Upper lobe of right lung (tissue), 1 donor: ENCODE measurements at places on chromosomes 3 and 15. TPM values are rescaled to one million over a fixed set of nuclear protein-coding genes. Genes with fewer than 3 reads are reported as not detected.

DNA sequence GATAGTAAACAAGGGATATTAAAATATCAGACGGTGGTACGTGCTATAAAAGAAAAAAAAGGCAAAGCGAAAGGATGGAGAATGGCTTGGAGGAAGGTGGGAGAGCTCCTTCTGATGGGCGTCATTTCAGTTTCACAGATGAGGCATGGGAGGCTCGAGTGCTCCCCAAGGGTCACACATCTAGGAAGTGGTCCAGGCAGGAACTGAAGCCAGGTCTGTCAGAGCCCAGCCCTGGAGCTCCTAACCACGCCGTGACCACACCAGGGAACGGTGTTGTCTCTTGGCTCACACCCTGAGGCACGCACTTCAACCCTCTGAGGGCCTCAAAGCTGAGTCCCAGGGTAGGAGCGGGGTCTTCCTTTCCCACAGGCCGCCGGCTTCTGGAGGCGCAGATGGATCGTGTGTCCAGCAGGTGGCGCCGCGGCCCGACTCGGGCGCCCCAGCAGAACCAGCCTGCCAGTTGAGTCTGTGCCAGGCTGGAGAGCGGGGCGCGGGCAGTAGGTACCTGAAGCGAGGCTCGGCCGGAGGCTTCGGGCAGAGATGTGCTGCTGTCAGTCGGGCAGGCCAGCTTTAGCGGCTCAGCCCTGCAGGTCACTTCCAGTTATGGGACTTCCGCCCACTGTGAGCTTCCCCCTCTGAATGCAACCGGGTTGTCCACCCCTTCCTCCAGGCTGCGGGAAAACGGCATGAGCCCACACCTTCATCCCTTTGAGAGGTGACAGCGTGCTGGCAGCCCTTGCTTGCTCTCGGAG, 68.1 kb downstream of the SLC6A1 start:
- H3K27ac ChIP-seq = no peak overlapping the region
- peak; percentile 87 for DNase-seq
- H3K4me3 ChIP-seq = peak overlapping the region; percentile 21
- no peaks in the 10 kb centered on the region for H3K36me3 ChIP-seq
- H3K27me3 ChIP-seq = peaks cover 13% of the 10 kb centered on the region

- no peak overlapping the region for H3K4me3 ChIP-seq
- no peak for DNase-seq
- no peaks in the 10 kb centered on the region for H3K27me3 ChIP-seq
- no peaks in the 10 kb centered on the region for H3K36me3 ChIP-seq
- no peak overlapping the region for H3K27ac ChIP-seq
- no peaks in the 10 kb centered on the region for H3K4me1 ChIP-seq
These were observed 17.5 kb upstream of the SLC27A2 start for GRCh38 chr15:50164458-50164857.

DNA sequence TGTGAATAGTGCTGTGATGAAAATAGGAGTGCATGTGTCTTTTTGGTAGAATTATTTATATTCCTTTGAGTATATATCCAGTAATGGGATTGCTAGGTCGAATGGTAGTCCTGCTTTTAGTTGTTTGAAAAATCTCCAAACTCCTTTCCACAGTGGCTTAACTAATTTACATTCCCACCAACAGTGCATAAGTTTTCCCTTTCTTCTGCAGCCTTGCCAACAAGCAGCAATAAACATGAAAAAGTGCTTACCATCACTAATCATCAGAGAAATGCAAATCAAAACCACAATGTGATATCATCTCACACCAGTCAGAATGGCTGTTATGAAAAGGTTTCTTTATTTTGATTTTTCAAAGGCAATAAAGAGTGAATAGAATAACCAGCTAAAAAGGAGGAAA, 1105.9 kb downstream of the NAALADL2 start:
- no peaks in the 10 kb centered on the region for H3K27me3 ChIP-seq
- no peaks in the 10 kb centered on the region for H3K4me1 ChIP-seq
- H3K36me3 ChIP-seq = no peaks in the 10 kb centered on the region
- H3K27ac ChIP-seq = no peak overlapping the region
- DNase-seq = no peak

GRCh38 chr3:162141272-162141791, 644.7 kb downstream of the OTOL1 start:
- H3K4me1 ChIP-seq = no peaks in the 10 kb centered on the region
- DNase-seq = no peak

- H3K27ac ChIP-seq = no peak overlapping the region
- H3K4me3 ChIP-seq = no peak overlapping the region
- DNase-seq = no peak
- no peaks in the 10 kb centered on the region for H3K27me3 ChIP-seq
These were observed 257.0 kb downstream of the NR1D2 start for GRCh38 chr3:24202071-24202470.

GRCh38 chr3:48598323-48599076, 3.4 kb upstream of the COL7A1 start:
- H3K27ac ChIP-seq = peak overlapping the region; percentile 47
- DNase-seq = no peak
- no peak overlapping the region for H3K4me3 ChIP-seq
- H3K36me3 ChIP-seq = peaks cover 55% of the 10 kb centered on the region
- peaks cover 3% of the 10 kb centered on the region for H3K4me1 ChIP-seq

DNA sequence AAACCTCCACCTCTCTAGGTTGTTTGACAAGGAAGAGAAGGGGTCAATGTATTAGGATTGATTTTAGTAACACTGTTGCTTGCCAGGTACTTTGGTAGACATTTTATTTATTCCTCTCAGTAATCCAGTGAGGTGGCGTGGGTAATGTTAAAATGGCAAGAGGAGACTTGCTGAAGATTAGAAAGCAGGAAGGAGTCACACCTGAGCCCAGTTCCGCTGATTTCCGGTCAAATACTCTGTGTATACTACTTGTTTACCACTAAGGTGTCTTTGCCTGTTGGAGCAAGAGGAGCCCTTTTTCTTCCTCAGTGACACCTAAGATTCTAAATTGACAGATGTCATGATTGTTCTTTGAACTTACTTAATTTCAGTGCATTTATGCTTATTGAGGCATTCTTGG, 1.7 kb downstream of the OXNAD1 start:
- peaks cover 23% of the 10 kb centered on the region for H3K36me3 ChIP-seq
- peaks cover 22% of the 10 kb centered on the region for H3K4me1 ChIP-seq
- H3K27me3 ChIP-seq = no peaks in the 10 kb centered on the region
- DNase-seq = no peak

GRCh38 chr3:155024006-155024638, 56.0 kb upstream of the MME start:
- no peak overlapping the region for H3K4me3 ChIP-seq
- H3K27me3 ChIP-seq = no peaks in the 10 kb centered on the region
- H3K4me1 ChIP-seq = peaks cover 6% of the 10 kb centered on the region
- H3K27ac ChIP-seq = no peak overlapping the region
- H3K36me3 ChIP-seq = no peaks in the 10 kb centered on the region
- DNase-seq = no peak

GP9 gene
- 1.2 TPM for total RNA-seq

- H3K4me1 ChIP-seq = no peaks in the 10 kb centered on the region
- no peaks in the 10 kb centered on the region for H3K36me3 ChIP-seq
- H3K4me3 ChIP-seq = no peak overlapping the region
- no peak overlapping the region for H3K27ac ChIP-seq
- DNase-seq = no peak
These were observed 41.8 kb downstream of the KCNH8 start for GRCh38 chr3:19190126-19190525.

- H3K4me3 ChIP-seq = no peak overlapping the region
- no peaks in the 10 kb centered on the region for H3K27me3 ChIP-seq
- H3K4me1 ChIP-seq = no peaks in the 10 kb centered on the region
- no peak overlapping the region for H3K27ac ChIP-seq
- no peak for DNase-seq
- no peaks in the 10 kb centered on the region for H3K36me3 ChIP-seq
These were observed 157.6 kb downstream of the SHQ1 start for GRCh38 chr3:72690629-72691028.

DNA sequence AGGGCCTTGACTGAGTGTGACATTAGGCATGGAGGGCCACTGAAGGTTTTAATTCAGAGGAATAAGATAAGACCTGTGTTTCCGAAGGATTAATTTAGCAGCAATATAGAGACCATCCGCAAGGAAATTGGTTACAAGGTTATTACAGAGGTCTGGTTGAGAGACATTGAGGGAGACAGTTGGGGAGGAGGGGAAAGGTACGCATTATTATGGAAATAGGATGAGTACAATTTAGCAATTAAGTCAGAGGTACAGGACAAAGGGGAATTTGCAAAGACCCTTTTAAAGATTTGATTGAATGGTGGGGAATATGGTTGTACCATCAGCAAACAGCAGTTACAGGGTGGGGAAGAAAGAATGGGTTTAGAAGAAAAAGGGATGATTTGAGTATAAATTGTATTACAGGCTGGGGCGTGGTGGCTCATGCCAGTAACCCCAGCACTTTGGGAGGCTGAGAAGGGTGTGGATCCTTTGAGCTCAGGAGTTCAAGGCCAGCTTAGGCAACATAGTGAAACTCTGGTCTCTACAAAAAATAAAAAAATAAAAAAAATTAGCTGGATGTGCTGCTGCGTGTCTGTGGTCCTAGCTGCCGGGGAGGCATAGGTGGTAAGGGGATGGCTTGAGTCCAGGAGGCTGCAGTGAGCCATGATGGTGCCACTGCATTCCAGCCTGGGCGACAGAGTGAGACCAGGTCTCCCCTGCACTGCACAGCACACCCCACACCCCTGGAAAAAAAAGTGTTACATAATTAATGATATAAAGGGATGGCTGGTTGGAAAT, 11.3 kb downstream of the ARL8B start:
- no peaks in the 10 kb centered on the region for H3K27me3 ChIP-seq
- peaks cover 39% of the 10 kb centered on the region for H3K4me1 ChIP-seq

- no peak for DNase-seq
- no peaks in the 10 kb centered on the region for H3K36me3 ChIP-seq
- no peaks in the 10 kb centered on the region for H3K27me3 ChIP-seq
- H3K4me3 ChIP-seq = no peak overlapping the region
These were observed 747.4 kb upstream of the NECTIN3 start for GRCh38 chr3:110324171-110324705.

GRCh38 chr15:43412096-43412495, 41.2 kb downstream of the TUBGCP4 start:
- H3K4me3 ChIP-seq = no peak overlapping the region
- no peak overlapping the region for H3K27ac ChIP-seq
- no peaks in the 10 kb centered on the region for H3K27me3 ChIP-seq
- DNase-seq = no peak
- H3K4me1 ChIP-seq = no peaks in the 10 kb centered on the region
- peaks cover 82% of the 10 kb centered on the region for H3K36me3 ChIP-seq

DNA sequence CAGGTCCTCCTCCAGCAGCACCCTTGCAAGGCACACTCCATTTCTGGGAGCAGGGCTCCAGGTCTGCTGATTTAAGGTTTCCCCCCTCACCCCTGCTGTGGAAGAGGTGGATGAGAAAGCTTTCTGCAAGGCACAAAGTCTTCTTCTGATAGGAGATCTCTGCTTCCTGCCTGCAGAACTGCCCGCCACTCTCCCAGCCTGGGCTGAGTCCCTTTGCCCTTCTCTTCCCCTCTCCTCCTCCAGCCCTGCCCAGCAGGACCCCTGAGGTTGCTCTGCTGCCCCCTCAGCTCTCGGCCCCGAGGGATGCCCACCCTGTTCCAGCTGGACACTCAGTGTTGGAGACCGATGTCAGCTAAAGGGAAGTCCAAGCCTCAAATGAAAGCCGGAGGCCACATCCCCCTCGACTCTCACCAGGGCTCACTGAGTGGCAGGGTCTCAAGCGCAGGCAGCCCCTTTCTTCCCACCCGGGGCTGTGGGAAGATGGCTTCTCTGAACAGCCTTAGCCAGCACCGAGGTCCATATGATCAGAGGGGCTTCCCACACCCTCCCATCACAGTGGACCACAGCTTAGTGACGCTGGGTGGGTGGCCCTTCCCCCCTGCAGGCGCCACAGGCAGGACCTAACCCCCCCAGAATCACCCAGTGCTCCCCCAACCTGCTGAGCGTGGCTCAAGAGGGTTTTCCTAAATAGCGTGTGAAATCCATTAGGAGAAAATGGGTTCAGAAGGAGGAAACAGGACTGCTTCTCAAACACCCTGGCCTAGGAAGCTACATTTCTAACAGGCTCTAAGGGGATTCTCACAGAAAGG, 4.0 kb downstream of the ATP10A start:
- H3K4me1 ChIP-seq = peaks cover 19% of the 10 kb centered on the region
- peak overlapping the region; percentile 73 for H3K27ac ChIP-seq

- no peaks in the 10 kb centered on the region for H3K27me3 ChIP-seq
- no peak overlapping the region for H3K4me3 ChIP-seq
- H3K4me1 ChIP-seq = no peaks in the 10 kb centered on the region
- H3K36me3 ChIP-seq = no peaks in the 10 kb centered on the region
These were observed 107.6 kb downstream of the IL20RB start for GRCh38 chr3:137065381-137065780.

- H3K4me3 ChIP-seq = no peak overlapping the region
- peaks cover 12% of the 10 kb centered on the region for H3K4me1 ChIP-seq
- no peaks in the 10 kb centered on the region for H3K36me3 ChIP-seq
- no peak overlapping the region for H3K27ac ChIP-seq
These were observed 26.8 kb upstream of the CSTA start for GRCh38 chr3:122298239-122298638.

P2RY1 gene
- total RNA-seq = 22.5 TPM

CEP97 gene
- total RNA-seq = 7.6 TPM

GRCh38 chr3:46334741-46335478, 19.0 kb upstream of the CCR2 start:
- no peak overlapping the region for H3K4me3 ChIP-seq
- no peak overlapping the region for H3K27ac ChIP-seq
- H3K4me1 ChIP-seq = no peaks in the 10 kb centered on the region
- no peak for DNase-seq
- no peaks in the 10 kb centered on the region for H3K36me3 ChIP-seq

ARRDC4 gene
- 31.6 TPM for total RNA-seq

TRIM71 gene
- total RNA-seq = 2.2 TPM

HIGD2B gene
- not detected for total RNA-seq

GRCh38 chr15:55194256-55194655, 2.5 kb downstream of the RSL24D1 start:
- no peaks in the 10 kb centered on the region for H3K27me3 ChIP-seq
- no peak overlapping the region for H3K4me3 ChIP-seq
- no peak overlapping the region for H3K27ac ChIP-seq

DNA sequence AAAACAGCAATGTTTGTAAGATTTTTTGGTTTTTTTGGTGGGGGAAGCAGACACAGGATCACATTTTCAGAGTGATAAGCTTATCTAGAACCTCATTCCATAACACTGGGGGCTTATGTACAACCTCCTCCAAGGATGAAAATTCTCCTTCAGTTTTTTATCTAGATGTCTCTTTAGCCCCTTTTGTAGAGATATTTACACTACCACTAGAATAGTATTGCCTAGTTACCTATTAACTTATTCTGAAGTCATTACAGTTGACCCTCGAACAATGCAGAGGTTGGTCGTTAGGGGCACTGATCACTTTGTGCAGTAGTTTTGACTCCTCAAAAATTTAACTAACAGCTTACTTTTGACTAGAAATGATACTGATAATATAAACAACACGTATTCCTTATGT, 32.8 kb downstream of the IFT57 start:
- H3K4me3 ChIP-seq = no peak overlapping the region
- no peak for DNase-seq
- no peaks in the 10 kb centered on the region for H3K4me1 ChIP-seq
- no peaks in the 10 kb centered on the region for H3K27me3 ChIP-seq
- peaks cover 32% of the 10 kb centered on the region for H3K36me3 ChIP-seq
